ENCODE measurements at places on chromosomes 3 and 15.

DNA sequence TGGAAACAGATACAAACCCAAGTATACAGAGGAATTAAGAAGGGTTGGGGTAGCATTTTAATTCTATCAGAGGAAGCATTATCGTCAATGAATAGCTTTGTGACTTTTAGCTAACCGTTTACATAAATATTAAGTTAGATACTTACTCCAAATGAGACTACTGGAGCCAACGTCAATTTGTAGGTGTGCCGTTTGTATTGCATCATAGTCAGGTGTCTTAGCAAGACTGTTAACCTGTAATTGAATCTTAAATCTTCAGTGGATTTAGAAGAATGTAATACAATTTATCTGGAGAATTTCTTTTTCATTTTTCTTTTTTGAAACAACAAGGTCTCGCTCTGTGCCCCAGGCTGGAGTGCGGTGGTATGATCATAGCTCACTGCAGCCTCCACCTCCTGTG is 55.1 kb downstream of the CRTC3 start:
- DNase-seq = no peak

DNA sequence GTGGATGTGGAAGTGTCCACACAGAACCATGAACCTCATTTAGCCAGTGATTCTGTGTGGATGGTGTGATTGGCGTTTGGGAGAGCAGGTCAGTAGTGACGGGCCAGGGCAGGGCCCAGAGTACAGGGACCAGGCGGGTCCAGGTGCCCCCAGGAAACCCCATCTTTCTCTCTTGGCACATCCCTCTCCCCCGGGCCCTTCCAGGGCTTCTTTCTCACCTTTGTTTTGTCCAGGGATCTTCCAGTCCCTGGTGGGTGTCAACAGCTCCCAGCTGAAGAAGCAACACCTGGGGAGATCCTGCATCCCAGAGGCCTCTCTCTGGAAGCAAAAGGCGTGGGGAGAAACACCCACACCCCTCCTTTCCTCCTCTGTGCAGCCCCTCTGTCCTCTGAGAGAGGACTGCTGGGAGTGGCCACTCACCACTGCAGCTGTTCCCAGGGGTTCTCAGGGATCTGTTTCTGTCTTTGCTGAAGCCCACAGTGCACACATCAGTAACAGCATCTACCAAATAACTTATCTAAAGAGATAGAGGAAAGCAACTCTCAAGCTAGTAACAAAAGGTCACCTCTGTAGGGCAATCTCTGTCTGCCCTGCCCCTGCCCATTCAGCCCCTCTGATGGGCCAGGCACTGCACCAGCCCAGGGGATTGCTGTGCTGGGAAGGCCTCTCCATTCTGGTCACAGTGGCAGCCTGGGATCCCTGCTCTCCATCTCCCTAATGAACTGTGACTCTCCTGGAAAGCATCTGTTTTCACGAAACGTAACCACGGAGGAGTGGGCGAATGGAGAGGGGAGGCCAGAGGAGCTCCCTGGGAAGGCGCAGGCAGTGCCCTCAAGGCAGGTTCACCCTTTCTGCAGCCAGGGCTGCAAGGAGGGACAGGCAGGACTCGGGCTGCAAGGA is 98.3 kb upstream of the ALDH1A3 start:
- DNase-seq = no peak

GRCh38 chr15:85874236-85874635 is 79.5 kb upstream of the KLHL25 start:
- DNase-seq = no peak

- no peak for DNase-seq
Measured at GRCh38 chr3:127857333-127857732, 35.0 kb upstream of the MGLL start.

DNA sequence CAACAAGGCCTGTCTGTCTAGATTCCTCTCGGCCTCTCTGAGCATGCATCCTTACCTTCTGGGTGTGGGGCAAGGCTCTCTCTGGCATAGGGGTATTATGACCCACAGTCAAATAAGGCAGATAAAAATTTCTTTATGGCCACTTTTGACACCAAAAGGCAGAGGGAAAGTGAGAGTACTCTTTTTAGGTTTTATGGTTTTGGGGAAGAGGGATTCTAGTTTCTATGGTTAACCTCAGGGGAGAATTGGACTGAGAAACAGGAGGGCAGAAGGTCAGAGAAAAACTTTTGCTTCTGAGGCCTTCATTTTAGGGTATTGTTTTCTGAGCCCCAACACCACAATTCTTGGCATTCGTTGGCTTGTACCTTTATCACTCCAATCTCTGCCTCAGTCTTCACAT is 70.0 kb upstream of the CCDC54 start:
- DNase-seq = no peak

DNA sequence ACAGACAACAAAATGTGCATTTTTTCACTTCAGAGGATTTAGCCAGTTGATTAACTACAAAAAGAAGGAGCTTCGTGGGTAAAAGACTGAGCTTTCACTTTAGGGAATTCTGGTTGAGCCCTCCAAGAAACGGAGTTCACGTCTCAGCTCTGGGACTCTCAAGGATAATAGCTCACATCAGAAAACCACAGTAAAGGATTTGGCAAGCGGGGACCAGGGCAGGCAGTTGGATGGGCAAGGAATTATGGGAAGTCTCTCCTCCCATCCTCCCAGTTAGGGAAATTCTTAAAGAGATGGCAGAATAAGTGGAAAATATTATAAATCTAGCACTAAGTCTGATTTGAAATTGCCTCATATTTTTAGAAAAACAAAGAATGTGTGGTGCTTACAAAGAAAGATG is 188.3 kb upstream of the EOMES start:
- DNase-seq = no peak

All from activated CD8-positive, alpha-beta memory T cell treated with anti-CD3 and anti-CD28 coated beads, Interleukin-2, amount 50 U/mL, for 4 hours (primary cell).